ENCODE measurements at places on chromosomes 16 and 17.

DNA sequence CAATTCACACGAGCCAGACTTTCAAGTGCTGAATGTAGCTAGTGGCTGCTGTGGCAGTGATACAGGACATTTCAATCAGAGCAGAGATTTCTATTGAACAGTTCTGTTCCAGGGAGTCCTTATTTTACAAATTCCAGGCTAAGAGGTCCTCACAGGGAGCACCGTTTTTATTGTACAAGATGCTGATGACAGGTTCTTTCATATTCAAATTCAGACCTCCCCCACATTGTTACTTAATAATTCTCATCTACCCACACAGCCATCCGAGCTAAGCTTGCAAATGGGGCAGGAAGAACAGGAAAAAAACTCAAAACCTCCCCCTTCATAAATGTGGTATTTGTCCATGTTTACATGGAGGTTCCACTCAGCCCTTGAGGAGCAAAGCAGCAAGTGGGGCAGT lies 9.8 kb downstream of the GABARAPL2 start:
- no peak for DNase-seq

DNA sequence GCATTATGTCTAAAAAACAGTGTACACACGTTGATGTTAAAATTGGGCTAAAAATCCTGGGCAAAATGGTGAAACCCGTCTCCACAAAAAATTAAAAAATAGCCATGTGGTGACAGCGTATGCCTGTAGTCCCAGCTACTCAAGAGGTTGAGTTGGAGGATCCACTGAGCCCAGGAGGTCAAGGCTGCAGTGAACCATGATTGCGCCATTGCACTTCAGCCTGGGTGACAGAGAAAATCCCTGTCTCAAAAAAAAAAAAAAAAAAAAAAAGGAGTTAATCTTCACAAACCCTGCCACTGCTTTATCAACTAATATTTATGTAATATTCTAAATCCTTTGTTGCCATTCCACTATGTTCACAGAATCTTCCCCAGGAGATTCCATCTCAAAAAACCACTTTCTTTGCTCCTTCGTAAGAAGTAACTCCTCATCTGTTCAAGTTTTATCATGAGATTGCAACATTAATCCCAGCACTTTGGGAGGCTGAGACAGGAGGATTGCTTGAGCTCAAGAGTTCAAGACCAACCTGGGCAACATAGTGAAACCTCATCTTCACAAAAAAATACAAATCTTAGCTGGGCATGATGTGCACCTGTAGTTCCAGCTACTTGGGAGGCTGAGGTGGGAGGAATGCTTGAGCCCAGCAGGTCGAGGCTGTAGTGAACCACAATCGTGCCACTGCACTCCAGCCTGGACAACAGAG lies 1.9 kb upstream of the C16orf87 start:
- DNase-seq, result no peak

DNA sequence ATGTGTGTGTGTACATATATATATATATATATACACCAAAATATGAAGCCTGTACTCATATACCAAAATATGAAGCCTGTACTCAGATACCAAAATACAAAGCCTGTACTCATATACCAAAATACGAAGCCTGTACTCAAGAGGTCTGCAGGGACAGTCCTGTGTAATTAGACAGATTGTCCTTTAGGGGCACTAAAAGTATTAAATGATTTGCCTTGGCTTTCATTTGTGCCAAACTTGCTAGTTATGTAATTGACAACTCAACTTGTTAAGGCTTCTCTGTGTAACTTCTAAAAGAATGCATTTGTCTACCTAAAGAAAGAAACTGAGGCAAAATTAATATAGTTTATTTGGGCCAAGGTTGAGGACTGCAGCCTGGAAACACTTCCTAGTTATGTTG lies 30.8 kb upstream of the DHX40 start:
- DNase-seq, result no peak

DNA sequence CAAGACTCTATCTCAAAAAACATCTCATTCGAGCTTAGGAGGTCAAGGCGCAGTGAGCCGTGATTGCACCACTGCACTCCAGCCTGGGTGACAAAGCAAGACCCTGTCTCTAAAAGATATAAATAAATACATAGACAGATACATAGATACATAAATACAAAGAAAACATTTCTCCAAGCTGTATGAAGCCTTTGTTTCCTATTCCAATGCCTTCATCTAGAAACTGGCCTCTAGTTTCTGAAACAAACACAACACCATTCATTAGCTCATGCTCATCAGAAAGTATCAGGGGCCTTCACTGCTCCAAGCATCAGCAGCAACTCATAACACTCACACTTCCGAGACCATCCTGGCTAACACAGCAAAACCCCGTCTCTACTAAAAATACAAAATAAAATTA lies 10.3 kb upstream of the ASGR2 start:
- DNase-seq, result no peak

- DNase-seq, result no peak
These were observed 187.0 kb downstream of the CCDC182 start for GRCh38 chr17:57557834-57558681.

- DNase-seq, result no peak
These were observed 62.4 kb upstream of the FA2H start for GRCh38 chr16:74837056-74837455.
